ENCODE measurements at places on chromosomes 3 and 15.

GRCh38 chr15:77497110-77497737 is 76.5 kb downstream of the HMG20A start:
- DNase-seq: no peak

- peak; percentile 85 for DNase-seq
Observed at GRCh38 chr15:76059320-76060117, at the start of gene TMEM266. Gene TMEM266 (plus strand): TSS chr15:76059985. CDS start chr15:76134264, 74,279 bp downstream.

GRCh38 chr15:69075440-69075839 is 60.9 kb downstream of the NOX5 start:
- no peak for DNase-seq

DNA sequence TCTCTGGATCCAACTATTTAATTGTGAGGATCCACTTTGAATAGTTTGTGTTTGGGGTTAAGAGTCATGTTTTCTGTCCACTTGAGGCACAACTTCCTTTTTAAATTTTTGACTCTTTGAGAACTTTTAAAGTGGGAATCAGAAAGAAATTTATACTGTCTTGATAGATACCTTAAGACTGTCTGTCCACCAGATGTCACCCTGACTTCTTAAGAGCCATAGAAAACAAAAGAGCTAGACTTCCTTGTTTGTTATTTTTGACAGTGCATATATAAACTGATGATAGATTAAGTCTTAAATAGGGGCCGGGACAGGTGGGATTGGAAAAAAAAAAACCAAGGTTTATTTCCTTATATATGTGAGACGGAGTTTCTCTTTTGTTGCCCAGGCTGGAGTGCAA is 52.1 kb upstream of the WDR72 start:
- DNase-seq: no peak

- no peak for DNase-seq
Observed at GRCh38 chr3:42277676-42278075, 11.7 kb upstream of the CCK start.

GRCh38 chr3:38022301-38022700 is 7.1 kb downstream of the PLCD1 start:
- no peak for DNase-seq

DNA sequence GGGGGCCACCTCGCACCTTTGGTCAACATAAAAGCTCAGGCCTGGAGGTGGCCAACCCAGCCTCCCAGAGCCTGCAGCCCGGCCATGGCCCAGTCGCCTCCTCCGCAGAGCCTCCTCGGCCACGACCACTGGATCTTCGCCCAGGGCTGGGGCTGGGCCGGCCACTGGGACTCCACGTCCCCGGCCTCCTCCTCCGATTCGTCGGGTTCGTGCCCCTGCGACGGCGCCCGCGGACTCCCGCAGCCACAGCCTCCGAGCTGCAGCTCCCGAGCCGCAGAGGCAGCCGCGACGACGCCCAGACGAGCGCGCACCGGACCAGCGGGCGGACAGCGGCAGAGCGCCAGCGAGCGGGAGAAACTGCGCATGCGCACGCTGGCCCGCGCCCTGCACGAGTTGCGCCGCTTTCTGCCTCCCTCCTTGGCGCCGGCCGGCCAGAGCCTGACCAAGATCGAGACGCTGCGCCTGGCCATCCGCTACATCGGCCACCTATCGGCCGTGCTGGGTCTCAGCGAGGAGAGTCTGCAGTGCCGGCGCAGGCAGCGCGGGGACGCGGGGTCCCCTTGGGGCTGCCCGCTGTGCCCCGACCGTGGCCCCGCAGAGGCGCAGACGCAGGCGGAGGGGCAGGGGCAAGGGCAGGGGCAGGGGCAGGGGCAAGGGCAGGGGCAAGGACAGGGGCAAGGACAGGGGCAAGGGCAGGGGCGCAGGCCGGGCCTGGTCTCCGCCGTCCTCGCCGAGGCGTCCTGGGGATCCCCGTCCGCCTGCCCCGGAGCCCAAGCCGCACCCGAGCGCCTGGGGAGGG is at the start of gene MESP2:
TSS of gene MESP2 (plus strand) at position 59 of the 799 bp plus-strand sequence. CDS start at position 85, 26 bp downstream.
- peak; percentile 92 for DNase-seq

DNA sequence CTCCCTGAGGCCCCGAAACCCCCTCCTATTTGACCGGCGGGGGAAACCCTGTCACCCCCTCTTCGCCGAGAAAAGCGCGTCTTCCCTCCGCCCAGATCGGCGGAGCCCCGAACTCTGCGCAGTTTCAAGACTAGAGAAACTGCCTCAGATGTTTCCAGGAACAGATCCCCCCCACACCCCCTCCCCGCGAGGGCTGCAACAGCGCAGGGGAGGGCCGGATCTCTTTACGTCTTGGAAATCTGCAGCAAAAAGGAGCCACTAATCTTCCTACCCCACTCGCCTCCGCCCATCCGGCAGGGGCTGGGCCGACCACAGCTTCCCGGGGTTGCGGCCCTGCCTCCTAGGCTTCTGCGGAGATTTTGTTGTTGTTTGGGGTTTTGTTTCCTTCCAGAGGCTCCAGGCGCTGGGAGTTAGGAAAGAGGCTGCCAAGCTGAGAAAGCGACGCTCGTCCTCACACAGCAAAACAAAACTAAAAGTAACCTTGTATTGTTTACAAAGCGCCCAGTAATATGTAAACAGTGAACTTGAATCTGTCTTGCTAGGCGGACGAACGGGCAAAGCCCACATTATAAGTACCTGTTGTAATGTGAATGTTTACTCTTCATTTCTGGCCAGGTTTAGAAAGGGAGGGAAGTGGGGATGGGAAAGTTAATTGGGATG is 2.2 kb downstream of the FOXB1 start:
- DNase-seq: peak; percentile 62

DNA sequence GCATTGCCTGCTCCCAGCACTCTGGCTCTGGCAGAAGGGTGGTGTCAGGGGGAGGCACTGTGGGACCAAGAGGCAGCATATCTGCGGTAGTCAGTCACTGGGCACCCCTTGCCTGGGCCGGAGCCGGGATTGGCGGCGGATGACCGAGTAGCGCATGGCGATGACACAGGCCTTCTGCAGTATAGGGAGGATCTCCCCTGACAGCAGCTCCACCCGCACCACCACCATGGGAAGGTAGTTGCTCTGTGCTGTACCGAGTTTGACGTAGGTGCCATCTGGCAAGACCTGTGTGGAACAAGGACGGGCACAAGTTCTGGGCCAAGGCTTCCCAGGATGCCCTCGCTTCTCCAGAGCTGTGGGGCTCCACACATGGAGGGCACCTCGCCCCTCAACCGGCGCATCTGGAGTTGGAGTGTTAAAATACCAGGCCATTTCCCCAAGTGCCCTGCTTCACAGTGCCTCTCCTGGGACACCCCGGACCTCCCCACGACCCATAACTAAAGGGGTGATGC is 6.6 kb downstream of the ACOX2 start:
- DNase-seq: peak; percentile 13

DNA sequence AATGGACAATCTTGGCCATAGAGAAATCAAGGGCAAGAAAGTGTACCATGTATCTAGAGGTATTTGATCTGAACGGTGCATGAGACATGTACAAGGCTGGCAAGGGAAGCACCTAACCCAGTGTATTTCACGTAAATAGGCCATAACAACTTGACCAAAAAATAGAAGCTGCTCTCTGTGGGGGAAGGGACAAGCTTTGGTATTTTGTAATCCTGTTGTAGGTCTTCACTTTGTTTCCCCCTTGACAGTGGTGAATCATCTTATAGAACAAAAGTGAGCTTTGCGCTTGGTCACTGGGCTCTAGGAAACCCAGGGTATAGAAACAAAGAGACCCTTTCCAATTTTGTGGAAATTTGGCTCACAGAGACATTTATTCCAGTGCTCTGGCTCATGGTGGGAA is 21.0 kb downstream of the LARS2 start:
- no peak for DNase-seq

DNA sequence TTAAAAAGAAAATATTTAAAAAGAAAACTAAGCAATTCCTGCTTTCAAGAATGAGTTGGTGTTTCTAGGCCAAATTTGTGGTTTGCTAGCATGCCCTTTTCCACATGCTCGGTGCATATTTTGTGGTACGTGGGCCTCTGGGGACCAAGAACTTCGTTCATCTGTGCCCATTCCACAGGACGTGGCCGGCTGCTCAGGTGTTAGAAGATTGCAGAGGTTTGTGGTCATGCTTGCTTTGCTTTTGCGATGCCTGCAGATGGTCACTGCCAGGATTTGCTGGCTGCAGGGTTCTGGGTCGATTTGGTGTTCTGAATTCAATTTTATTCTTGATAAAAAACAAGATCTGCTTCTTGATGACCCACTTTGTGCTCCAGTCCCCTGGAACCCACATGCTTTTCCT is 7.5 kb downstream of the PSTPIP1 start:
- DNase-seq: no peak

- peak; percentile 51 for DNase-seq
Observed at GRCh38 chr3:170044795-170045244, 7.0 kb downstream of the GPR160 start.

- no peak for DNase-seq
Observed at GRCh38 chr3:176522436-176522835, 674.8 kb downstream of the TBL1XR1 start.

GRCh38 chr3:116981089-116981488 is 271.5 kb downstream of the TUSC7 start:
- no peak for DNase-seq

- DNase-seq: no peak
Observed at GRCh38 chr3:29503958-29504357, 223.1 kb downstream of the RBMS3 start.

GRCh38 chr3:113165841-113166240 is 45.5 kb upstream of the BOC start:
- DNase-seq: no peak

DNA sequence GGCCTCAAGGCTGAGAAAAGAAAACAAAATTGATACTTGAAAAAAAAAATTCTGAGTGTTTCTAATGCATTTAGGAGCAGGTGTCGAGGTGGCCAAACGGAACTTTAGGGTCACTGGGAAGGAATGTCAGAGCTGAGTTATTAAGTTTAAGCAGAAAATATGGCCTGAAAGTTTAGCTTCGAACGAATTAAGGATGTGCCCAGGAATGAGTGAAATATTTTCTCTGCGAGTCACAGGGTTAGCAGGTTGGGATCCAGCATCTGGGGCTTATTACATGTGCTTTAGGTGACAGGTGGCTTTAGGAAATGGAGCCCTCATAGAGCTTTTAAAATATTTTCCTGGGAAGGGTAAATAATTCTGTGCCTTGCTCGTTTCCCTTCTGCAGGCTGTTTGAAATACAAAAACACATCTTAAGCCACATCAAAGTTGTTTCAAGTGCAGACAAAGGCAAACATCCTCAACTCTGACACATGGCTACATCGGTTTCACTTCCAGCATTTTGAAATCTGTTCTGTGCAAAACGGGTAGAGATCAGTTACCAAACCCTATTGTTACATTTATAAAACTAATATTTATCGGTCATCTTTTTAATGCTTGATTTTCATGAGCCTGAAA is 143.1 kb upstream of the ARRDC4 start:
- DNase-seq: no peak

DNA sequence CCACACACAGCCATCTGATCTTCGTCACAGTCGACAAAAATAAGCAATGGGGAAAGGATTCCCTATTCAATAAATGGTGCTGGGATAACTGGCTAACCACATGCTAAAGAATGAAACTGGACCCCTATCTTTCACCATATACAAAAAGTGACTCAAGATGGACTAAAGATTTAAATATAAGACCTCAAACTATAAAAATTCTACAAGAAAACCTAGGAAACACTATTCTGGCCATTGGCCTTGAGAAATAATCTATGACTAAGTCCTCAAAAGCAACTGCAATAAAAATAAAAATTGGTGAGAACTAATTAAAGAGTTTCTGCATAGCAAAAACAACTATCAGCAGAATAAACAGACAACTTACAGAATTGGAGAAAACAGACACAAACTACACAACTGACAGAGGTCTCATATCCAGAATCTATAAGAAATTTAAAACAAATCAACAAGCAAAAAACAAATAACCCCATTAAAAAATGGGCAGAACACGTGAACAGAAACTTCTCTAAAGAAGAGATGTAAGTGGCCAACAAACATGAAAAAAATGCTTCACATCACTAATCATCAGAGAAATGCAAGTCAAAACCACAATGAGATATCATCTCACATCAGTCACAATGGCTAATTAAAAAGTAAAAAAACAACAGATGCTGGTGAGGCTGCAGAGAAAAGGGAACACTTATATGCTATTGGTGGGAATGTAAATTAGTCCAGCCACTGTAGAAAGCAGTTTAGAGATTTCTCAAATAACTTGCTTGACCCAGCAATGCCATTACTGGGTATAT is 104.0 kb downstream of the NR1I2 start:
- no peak for DNase-seq

GRCh38 chr3:177569875-177570657 is 372.8 kb upstream of the TBL1XR1 start:
- no peak for DNase-seq

DNA sequence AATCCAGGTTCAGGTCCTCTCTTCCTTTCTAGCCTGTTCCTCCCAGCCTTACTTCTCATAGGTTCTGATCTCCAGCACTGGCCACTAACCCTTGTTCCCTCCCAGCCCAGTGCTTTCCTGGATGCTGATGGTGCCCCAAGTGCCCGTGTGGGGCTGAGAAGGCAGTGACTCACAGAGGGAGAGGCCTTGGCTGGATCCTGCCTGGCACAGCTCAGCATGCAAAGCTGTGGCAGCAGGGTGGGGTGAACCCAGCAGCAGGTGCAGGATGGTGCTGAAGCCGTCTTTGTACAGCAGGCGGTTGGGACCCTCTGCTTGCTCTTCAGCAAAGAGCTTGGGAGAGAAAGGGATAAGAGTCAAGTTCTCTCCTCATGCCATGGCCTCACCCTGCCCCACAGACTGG is 7.6 kb downstream of the LPCAT4 start:
- peak; percentile 11 for DNase-seq

GRCh38 chr15:97783240-97783639 is 177.3 kb upstream of the ARRDC4 start:
- no peak for DNase-seq

DNA sequence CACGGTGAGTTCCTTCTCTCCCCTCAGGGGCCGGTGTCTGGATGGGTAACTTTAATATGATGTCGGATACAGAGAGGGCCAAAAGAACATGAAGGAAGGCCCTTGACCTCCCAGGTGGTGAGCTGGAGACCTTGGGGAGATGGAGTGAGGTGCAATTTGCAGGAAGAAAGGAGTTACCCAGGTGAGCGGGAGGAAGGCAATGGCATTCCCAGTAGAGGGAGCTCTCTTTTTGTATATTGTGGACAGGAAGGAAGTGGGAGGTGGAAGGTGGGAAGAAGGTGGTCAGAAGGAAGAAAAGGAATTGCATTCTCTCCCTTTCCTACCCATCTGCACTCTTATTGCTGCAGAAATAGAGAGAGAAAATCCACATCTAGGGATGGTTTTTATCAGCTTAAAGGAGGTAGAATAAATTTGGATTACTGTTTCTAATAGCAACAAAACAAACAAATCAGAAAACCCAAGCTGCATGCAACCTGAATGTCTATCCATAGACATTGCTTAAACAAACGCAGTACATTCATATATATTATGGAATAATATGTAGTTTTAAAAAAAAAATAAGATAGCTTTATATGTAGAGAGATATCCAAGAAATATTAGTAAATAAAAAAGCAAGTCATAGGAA is 169.0 kb upstream of the TSC22D2 start:
- no peak for DNase-seq

Data from GM13976 (cell line).